NCI-H187 treated with DMSO at 0.1 percent for 48 hours (cell line): ENCODE measurements at places on chromosomes 7 and 10.

DNA sequence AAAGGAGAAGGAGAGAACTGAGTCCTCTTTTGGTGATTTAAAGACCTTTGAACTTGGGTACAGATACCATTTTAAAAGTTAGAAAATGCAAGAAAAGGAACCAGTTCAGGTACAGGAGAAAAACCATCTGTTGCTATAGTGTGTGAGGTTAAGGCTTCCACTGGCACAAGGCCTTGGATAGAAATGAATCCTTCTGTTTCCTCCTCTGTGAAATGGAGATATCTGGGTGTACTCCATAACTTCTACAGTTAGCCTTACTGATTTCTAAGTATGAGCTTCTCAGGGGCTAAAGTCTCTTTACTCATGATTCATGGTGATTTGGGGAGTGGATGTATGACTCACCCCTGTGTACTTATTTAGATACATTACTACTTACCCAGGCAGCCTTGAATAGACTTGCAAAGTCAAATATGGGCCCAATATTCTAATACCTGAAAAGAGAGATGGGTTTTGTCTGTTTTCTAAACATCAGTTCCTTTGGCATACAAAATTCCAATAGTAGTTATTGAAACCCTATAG, 117.2 kb upstream of the ADO start:
- no peak for DNase-seq

- no peak for DNase-seq
These were observed 29.6 kb downstream of the LRRC27 start for GRCh38 chr10:132361581-132362101.

GRCh38 chr7:114426824-114427223, 12.2 kb downstream of the FOXP2 start:
- DNase-seq, result peak; percentile 40

- DNase-seq, result no peak
These were observed 901 bp upstream of the CCNY start for GRCh38 chr10:35335133-35336083.

DNA sequence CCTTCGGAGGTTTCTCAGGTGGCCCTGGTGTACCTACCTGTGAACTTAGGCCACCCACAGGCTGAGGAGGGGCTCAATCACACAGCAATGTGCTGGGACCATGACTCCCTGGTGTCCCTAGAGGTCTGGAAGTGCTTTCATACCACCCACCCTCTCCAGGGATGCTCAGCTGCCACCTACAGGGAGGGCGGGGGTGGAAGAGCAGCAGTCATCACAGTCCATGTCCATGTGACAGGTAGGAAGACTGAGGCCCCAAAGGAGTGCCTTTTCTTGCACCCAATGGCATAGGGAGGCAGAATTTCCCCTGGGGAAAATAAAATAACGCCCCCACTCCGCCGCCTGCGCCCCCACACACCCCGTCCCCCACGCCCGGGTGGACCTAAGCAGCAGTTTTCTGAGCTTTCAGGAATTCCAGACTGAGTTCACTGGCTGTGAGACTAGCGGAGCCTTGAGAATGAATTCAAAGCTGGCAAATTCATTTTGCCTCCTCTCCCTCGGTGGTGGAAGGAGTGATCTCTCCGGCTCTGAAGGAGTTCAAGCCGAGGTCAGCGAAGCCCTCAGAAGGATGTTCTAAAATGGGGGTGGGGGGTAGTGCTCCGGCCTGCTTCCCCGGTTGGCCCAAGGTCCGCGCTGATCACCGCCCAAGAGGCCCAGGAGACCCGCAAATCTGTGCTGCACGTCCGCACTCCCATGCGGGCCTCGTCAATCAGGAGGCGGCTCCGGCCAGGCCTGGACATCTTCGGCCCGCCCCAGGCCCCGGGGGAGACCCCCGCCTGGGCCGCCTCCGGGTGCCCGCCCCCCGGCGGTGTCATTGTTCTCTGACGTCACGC, 2.1 kb upstream of the ZMIZ1 start:
- DNase-seq, result no peak

- DNase-seq, result no peak
These were observed 49.2 kb downstream of the IQUB start for GRCh38 chr7:123485187-123485586.

DNA sequence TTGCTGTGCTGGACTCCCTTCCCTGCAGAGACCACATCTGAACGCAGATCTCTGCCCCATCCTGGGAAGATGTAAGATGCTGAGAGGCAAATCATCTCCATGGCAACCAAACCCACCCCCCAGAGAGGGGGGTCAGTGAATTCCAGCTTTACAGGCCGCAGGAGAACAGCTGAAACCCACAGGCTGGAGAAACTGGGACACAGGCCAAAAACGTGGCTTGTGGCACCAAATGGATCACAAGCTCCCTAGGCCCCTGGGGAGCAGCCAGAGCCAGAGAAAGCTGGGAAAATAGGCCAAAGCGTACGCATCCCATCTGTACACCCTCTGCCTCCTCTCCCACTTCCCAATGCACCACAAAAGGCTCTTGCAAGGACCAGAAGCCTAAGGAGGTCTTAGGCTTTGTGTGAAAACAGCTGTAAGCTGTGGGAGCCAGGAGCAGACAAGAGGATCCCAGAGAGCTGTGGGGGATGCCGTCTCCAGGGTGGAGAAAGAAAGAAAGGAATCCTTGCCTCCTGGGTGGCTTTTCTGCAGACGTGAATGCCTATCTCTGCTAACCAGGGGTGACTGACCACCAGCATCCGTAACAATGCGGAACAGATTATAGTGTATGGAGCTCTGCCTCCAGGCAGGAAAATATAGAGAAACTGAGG, 59.5 kb downstream of the TMEM130 start:
- no peak for DNase-seq

GRCh38 chr7:106643216-106644000, 17.6 kb downstream of the CCDC71L start:
- DNase-seq, result no peak

GRCh38 chr10:104487794-104488438, 134.3 kb downstream of the CFAP58 start:
- DNase-seq, result no peak

DNA sequence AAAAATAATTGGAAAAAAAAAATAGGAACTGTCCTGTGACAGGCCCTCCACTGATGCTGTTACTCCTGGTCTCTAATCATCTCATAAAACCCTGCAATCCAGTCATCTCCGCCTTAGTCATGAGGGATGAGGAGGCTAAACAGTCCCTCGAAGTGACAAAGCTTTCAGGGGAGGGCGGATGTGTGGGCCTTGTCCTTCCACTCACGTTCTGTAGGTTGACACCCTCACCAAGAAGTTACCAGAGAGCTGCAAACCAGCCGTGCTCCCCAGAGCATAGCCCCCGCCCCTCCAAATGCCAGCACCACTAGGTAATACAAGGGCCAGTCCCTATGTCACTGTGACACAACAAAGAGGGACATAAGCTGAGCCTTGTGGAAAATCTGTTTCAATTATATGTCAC, 11.9 kb downstream of the COBL start:
- DNase-seq, result no peak

DNA sequence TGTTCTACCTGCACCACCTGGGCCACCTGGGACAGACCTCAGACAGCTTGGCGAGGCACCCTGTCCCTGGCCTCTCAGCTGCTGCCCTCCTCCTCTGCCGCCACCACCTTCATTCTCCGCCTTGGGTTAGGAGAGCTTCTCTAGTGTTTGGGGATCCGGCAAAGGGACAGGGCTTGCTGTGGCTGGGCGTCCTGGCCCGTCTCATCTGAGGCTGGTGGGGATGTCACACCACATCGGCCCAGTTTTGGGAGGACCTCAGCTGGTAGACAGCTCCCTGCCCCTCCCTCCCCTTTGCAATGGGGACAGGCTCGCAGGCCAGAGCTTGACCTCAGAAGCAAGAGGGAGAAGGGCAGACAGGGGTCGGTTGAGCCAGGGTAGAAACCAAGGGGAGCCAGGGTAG, 26.4 kb downstream of the SPOCK2 start:
- no peak for DNase-seq

GRCh38 chr7:151274936-151275812, 26.7 kb upstream of the SMARCD3 start:
- DNase-seq, result no peak

DNA sequence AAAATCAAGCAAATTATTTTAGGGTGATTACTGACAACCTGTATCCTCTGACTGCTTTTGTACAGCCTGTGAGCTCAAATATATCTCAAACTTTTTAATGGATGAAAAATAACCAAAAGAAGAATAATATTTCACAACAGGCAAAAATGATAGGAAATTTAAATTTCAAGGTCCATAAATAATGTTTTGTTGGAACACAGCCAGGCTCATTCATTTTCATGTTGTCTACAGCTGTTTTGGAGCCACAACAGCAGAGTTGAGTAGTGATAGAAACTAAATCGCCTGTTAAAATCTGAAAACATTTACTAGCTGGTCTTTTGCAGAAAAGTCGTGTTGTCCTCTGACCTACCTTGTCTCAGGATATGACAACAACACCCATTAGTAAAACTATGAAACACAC, 75.9 kb downstream of the GLI3 start:
- DNase-seq, result no peak

GRCh38 chr10:24617771-24618396, 105.8 kb downstream of the ARHGAP21 start:
- no peak for DNase-seq

GRCh38 chr7:70568674-70569334, 563.1 kb upstream of the GALNT17 start:
- DNase-seq, result peak; percentile 66

DNA sequence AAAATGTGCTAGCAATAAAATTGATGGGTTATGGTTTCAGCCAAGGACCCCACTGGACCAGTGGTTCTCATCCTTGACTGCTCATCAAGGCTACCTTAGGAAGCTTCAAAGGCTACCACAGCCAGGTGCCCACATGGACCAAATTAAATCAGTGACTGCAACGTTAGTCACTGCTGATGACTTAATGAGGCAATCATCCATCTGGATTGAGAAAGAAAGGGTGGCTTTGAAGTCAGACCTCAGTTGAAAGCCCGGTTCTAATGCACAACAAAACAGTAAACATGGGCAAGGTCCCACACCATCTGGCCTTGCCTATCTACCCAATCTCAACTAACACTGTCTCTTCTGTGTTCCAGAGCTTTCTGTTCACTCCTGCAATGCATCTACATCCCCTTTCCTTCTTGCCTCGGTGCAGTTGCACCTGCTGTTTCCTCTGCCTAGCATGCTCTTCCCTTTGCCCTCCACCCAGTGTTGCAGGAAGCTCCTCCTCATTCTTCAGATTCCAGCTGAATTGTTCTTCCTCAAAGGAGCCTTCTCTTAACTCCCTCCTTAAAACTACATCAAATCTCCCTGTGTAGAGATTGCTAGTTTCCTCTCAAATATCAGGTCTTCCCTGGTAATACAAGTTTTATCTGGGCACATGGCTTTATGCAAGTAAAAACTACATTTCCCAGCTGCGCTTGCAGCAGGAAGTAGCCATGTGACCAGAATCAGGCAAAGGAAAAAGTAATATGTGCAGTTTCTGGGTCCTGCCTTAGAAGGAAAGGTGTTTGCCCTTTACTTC, 10.3 kb upstream of the KCNK18 start:
- no peak for DNase-seq

GRCh38 chr7:151590071-151590849, 70.6 kb upstream of the RHEB start:
- no peak for DNase-seq

GRCh38 chr7:101373812-101374614, 11.3 kb downstream of the COL26A1 start:
- no peak for DNase-seq

DNA sequence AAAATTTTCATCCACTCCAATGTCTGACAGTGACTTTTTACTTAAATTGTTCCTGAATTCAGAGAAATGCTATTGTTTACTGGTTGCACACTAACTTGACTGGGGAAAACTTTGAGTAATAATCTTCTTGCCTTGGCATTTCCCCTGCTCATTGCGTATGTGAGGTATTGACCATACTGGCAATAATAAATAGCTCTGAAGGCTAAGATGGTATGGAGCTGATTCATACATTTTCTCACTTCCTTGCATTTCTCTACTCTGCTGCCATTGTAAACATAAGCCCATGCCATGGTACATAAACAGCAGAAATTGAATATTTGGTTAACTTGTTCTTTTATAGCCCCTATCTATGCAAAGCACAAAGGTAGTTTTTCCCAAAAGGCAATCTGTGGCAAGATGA, 290.0 kb downstream of the RNLS start:
- DNase-seq, result no peak

- no peak for DNase-seq
These were observed 14.9 kb upstream of the ADGRA1 start for GRCh38 chr10:133072720-133073390.

DNA sequence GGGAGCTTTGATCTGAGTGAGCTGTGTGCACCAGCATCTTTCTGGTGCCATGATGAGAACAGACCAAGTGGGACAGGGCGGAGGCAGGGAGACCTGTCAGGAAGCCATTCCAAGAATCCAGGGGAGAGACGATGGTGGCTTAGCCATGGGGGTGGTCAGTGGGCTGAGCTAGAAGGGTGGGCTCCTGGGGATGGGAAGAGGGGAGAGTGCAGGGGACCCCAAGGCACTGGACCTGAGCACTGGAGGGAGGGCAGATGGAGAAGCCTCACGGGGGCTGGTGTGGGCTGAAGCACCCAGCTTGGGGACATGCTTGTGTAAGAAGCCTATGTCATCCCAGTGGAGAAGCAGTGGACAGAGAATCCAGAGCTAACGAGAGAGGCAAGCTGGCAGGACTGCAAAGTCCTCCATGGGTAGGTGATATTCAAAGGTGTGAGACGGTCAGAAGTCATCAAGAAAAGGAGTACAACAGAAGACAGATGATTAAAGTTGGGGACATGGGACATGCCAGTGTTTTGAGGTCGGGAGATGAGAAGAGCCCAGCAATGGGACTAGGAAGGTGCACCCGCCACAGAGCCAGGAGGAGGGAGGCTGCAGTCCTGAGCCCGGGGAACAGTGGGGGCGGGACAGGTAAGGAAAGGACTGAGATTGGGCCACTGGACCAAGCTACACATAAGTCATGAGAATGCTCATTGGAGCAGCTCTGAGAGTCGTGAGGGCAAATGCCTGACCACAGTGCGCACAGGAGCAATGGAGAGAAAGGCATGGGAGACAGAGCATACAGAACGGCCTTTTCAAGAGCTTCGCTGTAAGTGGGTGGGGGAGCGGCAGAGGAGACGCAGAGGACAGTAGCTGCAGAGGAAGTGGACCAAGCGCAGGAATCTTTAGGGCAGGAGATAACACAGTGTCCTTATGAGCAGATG, 72.0 kb downstream of the GRID1 start:
- no peak for DNase-seq
